ENCODE measurements at places on chromosomes 5 and 9.

DNA sequence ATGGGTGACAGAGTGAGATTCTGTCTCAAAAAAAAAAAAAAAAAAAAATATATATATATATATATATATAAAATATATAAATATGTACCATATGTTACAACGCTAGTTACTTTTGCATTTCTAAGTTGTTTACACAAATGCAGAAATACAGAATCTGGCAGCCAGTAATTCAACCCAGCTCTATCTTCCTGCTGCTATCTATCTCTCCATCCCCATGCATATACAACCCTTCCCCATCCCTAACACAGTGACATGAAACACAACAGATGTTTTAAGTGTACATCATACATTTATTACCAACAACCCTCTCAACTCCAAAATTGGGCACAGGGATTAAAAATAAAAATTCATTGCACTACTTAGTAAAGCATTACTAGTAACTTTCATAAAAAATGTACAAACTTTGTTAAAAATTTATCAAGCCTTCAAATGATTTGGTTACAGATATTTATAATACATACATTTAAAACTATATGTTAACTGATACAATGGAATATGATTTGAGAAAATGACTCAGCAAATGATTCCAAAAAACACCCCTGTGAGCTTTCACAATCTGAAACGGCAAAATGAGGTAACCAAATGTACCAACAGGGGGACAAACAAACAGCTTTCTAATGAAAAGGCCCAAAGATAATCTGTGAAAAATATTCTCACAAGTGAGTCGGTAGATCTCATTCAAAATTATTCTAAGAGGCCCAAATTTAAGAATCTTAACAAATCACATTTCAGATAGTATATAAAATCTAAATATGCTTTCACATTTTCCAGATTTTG, 63.8 kb downstream of the RNF38 start:
- no peak for DNase-seq

GRCh38 chr9:15103290-15103689, 193.1 kb upstream of the FREM1 start:
- no peak for DNase-seq

DNA sequence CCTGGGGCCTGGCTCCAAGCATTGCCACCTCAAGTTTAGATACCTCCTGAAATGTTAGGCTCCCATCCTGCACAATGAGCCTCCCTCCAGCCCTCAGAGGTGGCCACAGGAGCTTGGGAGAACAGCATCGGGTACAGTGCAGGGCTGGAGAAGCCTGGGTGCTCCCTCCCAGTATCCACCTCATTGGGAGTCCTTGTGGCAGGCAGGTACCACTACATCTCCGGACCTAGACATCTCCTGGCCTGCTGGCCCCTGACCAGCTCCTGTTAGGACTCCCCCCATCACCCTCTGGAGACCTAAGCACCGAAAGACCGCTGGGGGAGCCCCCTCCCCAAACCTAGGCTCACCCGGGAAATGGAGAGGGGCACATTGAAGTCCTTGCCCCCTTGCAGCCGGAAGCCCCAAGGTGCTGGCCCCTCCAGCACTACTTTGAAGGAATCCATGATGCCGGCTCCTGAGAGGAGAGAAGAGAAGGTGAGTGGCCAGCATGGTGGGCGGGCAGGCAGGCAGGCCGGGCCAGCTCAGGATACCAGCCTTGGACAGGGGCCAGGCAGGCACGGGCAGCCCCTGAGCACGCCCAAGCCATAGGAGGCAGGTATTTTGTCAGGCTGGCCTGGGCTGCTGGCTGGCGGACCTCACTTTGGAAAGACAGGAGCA, 1.2 kb downstream of the PDLIM7 start:
- peak; percentile 45 for DNase-seq

DNA sequence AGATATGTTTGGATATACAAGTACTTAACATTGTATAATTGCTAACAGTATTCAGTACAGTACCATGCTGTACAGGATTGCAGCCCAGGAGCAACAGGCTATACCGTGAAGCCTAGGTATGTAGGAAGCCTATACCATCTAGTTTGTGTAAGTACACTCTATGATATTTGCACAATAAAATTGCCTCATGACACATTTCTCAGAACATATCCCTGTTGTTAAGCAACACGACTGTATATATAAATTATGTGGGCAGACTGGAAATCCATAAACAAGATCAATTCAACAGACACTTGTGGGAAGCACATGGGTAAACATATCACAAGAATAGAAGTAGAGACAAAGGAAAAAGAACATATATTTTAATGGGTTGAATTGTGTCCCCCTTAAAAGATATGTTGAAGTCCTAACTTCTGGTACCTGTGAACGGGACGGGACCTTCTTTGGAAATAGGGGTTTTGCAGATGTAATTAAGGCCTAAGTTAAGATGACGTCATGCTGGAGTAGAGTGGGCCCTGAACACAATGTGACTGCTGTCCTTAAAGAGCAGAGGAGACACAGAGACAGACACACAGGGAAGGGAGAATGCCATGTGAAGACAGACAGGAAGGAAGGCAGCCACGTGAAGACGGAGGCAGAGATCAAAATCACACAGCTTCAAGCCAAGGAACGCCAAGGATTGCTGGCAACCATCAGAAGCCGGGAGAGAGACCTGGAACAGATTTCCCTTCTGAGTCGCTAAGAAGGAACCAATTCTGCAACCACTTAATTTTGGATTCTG, 76.3 kb downstream of the SCAI start:
- no peak for DNase-seq

- no peak for DNase-seq
Measured at GRCh38 chr9:91026266-91026665, 224.6 kb downstream of the SYK start.

GRCh38 chr9:119836036-119836435, 466.8 kb upstream of the BRINP1 start:
- no peak for DNase-seq

DNA sequence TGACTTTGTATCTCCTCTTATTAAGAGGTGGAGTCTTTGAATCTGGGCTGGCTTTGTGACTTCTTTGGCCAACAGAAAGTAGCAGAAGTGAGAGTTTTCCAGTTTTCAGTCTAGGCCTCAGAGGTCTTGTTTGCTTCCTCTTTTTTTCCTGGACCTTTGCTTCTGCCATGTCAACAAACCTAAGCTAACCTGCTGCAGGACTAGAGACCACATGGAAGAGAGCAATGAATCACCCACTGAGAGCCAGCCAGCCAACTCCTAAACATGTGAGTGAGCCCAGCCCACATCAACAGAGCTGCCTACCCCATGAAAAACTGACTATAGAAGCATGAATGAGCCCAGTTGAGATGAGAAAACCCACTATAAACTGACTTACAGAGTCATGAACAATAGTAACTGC, 29.9 kb downstream of the MRPL22 start:
- peak; percentile 47 for DNase-seq

GRCh38 chr5:50945139-50945538, 278.7 kb downstream of the PARP8 start:
- DNase-seq: no peak

- DNase-seq: no peak
Measured at GRCh38 chr9:89189215-89189614, 10.6 kb upstream of the SHC3 start.

DNA sequence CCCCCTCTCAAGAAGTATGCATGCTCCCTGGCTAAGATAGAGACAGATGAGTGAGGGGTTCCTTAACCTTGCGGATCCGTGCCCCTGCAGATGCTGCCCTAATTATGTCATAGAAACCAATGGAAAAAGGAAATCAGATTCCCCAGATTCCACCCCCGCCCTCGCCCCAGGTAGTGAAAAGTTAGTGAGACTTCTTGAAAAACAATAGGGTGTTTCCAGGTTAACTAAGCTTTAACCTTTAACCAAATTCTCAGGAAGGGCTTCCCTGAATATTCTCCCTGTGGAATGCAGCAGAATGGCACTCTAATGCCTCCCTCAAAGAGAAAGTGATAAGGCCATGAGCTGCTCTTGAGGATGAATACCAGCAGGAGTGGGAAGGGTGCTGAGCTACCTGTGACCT, 116.0 kb upstream of the RANBP3L start:
- DNase-seq: no peak

DNA sequence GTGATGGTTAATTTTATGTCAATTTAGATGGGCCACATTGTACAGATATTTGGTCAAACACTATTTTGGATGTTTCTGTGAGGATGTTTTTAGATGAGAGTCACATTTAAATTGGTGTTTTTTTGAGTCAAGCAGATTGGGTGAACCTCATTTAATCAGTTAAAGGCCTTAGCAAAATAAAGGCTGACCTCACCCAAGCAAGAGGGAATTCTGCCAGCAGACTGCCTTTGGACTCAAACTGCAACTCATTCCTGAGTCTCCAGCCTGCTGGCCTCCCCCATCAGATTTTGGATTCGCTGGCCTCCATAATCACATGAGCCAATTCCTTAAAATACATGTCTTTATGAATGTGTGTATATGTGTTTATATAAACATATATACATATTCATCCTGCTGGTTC, 282.7 kb upstream of the POU5F2 start:
- DNase-seq: no peak

- DNase-seq: no peak
Measured at GRCh38 chr9:71213633-71214032, 92.2 kb upstream of the TRPM3 start.

DNA sequence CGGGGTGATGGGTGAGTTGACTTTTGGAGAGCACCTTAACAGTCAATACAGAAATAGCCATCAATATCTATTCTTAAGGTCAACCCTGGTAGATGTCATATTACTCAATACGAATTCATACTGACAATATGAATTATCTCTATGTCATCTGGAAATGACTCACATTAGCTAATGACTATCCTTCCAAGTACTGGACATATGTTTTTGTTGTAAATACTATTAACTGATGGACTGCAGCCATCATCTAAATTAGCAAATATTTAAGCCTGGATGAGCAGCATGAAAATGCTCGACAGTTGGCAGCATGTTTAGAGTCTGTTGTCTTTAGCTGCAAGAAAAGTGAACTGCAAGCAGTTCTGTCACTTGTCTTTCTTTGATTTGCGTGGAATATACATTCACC, 19.6 kb upstream of the ISOC1 start:
- no peak for DNase-seq

DNA sequence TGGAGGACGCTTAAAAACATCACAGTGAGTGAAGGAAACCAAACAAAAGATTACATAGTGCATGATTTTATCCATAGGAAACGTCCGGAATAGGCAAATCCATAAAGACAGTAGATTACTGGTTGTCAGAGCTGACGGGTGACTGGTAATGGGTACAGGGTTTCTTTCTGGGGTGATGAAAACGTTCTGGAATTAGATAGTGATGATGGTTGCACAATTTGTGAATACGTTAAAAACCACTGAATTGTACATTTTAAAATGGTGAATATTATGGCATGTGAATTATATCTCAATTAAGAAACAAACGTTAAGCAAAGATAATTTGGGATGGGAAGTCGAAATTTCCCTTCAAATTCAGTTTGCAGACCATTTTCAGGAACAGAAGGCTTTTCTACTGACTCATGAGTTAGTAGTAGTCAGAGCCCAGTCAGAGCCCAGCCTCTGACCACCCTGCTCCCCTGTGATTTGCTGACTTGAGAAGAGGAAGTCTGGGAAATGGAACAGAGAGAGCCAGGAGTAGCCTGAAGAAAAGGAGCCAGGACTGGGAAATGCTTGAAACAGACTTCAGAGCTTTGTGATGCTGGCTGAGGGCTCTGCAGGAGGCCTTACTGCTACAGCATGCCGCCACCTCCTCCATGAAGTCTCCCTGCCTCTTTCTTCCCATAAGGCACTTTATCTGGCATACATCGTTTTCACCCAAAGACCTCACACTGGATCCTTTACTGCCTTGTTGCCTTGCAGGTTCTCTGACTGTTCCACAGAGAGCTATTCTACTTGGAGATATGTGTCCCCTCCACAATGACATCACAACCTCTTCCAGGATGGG, 46.4 kb upstream of the CTNNA1 start:
- DNase-seq: no peak

GRCh38 chr9:15786616-15787015, 233.8 kb downstream of the CCDC171 start:
- no peak for DNase-seq

DNA sequence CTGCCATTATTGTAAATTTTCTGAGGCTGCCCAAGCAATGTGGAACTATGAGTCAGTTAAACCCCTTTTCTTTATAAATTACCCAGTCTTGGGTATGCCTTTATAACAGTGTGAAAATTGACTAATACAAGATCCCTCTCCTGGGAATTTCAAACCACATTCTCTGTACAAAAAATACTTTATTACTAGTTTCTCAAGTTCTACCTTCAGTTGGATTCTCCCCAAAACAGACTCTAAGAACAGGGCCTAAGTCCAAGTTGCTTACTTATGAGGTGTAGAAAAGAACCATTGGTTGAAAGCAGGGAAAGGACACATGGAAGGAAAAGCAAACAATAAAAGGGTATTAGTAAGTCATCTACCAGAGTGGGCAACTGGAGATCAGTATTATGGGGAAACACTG, 343.2 kb downstream of the TMEM232 start:
- DNase-seq: no peak

GRCh38 chr5:14628346-14628745, 36.2 kb upstream of the OTULIN start:
- DNase-seq: peak; percentile 57

DNA sequence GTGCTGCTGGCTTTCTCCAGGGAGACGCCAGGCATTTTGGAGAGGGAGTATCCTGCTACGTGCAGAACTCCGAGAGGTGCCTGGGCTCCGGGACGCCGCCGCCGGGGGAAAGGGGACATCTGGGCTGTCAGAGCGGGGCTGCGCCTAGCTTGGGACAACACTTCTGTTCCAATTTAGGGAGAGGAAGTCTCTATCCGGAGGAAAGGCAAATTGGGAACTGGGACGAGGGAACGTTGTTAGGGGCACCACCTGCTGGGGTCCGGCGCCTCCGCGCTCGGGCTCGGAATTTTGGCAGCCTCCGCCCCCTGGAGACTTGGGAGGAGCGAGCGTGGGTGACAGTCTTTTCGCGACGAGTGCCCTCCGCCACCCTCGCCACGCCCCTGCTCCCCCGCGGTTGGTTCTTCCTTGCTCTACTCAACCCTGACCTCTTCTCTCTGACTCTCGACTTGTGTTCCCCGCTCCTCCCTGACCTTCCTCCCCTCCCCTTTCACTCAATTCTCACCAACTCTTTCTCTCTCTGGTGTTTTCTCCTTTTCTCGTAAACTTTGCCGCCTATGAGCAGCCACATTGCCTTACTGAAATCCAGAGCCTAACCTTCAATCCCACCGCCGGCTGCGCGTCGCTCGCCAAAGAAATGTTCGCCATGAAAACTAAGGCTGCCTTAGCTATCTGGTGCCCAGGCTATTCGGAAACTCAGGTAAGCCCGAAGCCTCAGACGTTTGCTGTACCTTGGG, 1.6 kb downstream of the TSLP start:
- DNase-seq: peak; percentile 30

Measured in RPMI8226 (cell line).